Stimulated activated naive CD8-positive, alpha-beta T cell treated with anti-CD3 and anti-CD28 coated beads, Interleukin-15, Interleukin-2, amounts not matched to agents 100 U/mL and 50 U/mL, for 24 hours (primary cell): ENCODE measurements at places on chromosomes 2 and 18.

- DNase-seq = no peak
Measured at GRCh38 chr2:85831735-85832134, 57.1 kb downstream of the ST3GAL5 start.

DNA sequence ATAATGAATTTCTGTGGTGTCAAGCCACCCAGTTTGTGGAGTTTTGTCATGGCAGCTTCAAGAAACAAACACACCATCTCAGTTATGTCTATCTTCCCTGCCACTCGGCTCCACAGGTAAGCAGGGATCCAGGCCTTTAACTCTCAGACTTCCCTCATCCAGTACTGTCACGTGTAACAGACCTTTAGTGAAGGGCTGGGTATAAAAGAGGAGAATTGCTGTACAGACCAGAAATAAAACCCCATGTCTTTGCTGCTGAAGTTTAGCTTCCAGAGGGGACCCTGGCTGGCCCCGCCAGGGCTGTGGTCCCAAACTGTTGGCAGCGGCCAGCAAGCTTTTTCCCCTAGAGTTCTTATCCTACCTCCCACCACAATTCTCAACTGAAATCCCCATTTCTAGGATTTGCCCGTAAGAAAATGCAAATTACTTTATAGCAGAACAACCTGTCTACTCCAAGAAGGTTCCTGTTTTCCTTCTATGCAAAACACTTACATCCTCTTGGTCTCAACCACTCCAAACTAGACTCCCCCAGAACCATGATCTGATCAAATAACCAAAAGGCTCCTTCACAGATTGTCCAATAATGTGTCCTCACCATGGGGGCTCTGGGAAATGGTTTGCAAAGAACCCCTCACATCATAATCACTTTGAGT is 438.0 kb upstream of the ID2 start:
- DNase-seq = no peak

DNA sequence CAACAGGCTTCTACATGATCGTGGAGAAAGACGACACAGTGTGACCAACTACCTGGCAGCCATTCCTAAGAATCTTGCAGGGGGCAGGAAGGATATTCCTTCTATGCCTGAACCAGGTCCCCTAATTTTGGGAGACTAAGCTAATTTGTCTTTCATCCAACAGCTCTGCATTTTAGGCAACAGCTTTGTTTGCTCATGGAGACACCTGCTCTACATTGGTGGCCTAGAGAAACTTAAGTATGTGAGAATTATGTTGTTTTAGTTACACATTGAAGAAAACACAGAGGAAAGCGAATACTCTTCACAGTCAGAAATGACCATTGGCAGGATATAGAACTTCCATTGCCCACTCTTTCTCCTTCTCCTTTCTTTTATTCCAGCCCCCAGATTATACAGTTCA is 75.2 kb downstream of the ASXL3 start:
- DNase-seq = no peak

DNA sequence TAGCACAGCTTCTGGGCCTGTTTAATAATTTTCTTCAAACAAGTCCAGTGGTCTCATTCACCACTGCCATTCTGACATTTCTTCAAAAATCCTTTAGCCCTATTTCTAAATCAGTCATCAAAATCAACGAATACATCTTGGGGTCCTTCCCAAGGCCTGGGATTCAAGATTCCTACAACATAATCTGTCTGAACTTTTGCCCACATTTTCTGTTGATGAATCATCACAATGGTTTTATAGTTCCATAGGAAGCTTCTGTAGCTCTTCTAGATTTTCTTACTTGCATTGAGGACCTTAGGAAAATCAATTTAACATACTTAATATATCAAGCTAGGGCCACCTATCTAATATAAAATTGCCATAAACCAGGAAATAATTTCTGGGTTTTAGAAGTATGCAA is 811.8 kb upstream of the ACVR2A start:
- no peak for DNase-seq

GRCh38 chr2:170944545-170944944 is 15.5 kb downstream of the GORASP2 start:
- no peak for DNase-seq

DNA sequence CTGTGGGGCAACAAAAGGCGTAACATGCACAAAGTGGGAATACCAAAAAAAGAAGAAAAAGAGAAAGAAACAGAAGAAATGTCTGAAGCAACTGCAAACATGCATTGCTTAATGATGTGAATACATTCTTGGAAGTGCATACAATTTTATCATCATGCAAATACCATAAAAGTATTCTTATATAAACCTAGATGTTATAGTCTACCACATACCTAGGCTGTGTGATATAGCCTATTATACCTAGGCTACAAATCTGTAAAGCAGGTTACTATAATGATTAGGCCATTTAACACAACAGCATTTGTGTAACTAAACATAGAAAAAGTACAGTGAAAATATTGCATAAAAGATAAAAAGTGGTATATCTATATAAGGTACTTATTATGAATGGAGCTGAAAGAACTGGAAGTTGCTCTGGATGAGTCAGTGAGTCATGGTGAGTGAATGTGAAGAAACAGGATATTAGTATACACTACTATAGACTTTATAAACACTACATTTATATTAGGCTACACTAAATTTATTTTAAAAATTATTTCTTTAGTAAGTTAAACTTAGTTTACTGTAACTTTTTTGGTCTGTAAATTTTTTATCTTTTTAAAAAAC is 319.4 kb upstream of the KCNH7 start:
- DNase-seq = no peak

DNA sequence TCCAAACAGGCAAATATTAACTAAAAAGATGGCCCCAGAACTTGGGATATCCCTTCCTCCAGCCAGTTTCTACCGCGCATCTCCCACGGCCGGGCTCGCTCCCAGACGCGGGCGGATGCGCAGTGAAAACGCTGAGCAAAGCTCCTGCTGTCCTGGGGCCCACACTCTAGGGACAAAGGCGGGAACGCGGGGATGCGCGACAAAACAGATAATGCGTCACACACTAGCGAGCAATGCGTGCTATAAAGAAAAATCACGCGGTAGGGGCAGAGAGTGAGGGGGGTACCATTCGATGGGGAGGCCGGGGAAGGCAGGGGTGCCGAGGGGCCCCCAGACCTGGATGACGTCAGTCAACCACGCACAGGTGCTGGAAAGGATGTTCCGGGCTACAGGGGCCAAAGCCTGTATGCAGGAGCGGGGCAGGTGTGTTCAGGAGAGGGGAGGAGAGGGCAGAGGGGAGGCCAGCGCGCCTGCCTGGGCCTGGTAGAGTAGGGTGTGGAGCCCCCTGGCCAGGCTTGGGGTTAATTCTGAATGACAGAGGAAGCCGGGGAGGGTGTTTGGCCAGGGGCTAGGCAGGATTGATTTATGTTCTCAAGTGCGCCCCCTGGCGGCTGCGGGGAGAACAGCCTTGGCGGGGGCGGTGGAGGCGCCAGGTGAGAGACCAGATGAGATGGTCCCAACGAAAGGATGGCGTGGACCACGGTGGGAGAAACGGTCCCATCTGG is 14.9 kb upstream of the ITM2C start:
- DNase-seq = peak; percentile 80

GRCh38 chr2:181785691-181786344 is 105.5 kb upstream of the NEUROD1 start:
- no peak for DNase-seq

DNA sequence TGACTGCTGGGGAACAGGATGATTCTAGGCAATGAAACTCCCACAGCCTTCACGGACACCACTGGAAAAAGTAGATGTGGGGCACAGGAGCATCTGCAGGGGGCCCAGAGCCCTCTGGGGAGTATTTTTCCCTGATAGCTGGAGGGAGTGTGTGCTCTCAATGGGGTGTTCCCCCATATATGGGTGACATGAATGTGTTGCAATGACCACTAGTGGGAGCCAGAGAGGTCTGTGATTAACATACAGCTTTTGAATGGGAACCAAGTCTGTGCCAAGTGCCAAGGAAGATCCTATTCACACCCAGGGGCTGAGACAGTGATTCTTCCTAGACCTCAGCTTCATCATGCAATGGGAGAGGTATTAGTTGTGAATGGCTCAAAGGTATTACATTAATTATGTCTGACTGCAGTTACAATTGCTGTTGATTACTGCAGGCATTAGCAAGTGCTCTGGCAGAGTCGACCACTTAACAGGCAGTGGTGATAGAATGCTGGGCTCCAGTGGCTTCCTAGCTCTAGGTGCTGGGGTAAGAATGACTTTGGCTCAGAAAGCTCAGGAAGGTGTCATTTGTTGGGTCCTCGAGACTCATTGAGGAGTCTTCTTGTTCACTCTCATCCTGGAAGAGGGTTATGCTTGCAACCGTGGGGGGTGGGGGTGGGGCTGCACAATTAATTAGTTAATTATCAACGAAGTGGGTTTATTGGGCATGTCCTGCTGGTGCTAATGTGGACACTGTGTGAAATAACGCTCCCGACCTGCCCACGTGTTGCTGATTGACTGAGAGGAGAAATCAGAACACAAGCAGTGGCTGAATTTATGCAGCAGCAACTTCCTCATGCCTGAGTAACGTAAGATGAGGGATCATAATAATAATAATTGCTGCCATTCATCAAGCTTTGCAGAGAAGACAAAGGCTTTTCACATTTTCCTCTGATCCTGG is 194.1 kb downstream of the CLIP4 start:
- DNase-seq = peak; percentile 49

GRCh38 chr2:196823750-196824522 is 14.8 kb upstream of the C2orf66 start:
- no peak for DNase-seq

DNA sequence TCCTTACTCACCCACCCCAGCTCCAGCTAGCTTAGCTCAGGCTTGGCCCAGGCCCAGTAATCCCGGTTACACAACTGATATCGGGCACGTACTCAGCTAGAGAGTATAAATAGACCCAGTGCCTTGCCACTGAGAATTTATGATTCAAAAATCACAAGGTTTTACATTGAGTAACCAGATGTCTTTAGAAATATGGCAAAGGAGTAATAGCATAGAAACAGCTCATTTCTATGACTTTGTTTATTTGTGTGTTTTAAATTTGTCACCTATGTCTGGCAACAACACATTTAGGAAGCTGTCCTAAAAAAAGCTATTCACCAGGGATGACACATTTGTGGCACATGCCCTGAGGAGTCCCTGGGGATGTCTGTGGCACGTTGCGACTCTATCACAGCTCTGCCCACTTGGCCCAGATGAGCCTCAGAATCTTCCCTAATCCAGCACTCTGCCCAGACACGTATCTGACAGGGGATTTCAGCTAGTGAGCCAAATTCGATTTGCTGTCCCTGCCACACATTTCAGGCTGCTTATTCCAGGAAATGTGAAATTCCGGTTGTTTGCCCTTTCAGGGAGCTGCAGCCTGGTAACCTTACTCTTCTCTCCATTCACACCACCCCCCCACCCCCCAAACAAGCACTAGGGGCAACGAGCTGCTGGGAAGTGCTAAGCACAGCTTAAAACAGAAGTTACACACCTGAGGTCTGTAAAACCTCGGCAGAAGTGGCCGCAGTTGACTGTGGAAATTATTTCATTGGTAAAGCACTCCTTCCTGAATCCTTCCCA is 85.4 kb upstream of the ZCCHC2 start:
- no peak for DNase-seq

DNA sequence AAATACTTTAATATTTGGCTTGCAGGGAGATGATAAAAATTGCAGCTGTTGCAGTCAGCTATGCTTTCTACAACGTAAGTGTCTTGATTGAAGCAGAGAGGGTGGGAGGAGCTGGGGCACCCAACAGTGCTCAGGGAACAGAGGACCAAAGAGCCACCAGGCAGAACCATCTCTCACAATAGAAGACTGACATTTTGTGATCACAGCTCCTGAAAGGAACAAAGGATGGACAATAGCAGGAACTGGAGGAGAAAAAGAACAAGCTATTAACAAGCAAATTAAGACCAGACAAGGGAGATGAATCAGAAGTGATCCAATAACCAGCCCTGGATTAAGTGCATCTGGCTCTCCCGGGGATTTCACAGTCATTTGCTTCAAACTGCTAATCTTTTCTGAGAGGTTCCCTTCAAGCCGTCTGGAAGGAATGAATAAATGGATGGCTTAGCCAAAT is 65.7 kb upstream of the SMAD2 start:
- no peak for DNase-seq

- peak; percentile 99 for DNase-seq
Measured at GRCh38 chr2:69914950-69915945, at the start of gene MXD1. Gene MXD1, plus strand, starts transcription at chr2:69915109. Its CDS starts 222 bp downstream, at chr2:69915331.

DNA sequence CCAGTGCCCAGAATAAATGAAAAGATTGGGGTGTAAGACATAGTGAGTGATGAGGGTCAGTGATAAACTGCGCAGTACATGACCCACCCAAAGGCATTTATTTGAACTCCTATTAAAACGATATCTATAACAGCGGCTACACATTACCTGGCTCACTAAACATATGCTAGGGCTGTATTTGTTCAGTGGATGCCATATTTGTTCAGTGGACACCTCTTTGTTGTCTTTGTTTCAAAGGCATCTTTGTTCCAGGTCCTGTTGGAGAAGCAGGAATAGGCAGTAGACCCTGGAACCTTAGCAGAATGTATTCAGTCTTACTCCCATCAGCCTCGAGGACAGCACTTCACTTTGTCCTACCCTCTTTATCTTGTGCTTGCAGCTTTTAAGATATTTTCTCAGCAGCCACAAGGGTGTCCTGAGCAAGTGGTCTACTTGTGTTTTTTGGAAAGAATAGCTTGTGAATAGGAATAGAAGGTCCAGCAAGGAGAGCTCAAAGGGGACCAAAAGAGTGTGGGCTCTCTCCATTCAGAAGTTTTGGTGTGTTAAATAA is 650.8 kb upstream of the FANCL start:
- no peak for DNase-seq

DNA sequence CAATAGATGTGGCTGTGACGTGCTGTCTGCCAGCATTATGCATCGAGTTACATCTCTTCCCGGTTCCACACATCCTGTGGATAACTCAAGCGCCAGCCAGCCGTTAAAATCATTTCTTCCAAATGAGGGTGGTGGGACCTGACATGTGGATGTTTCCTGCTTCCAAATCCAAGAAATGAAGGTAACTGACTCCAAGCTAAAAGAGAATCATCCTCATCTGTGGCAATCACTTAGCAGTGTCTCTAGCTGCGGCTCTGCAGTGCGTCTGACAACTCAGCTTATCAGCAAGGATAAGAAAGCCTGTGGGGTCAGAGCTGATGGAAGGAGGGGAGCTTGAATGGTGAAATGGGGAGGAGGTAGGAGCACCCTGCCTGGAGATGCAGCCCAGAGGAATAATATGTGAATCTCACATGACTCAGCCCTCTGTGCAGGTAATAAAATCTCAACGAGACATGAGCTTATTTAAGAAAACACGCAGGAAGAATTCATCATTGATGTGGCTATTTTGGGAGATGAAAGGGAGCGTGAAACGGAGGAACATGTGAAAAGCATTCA is 382.2 kb upstream of the TRIB2 start:
- DNase-seq = no peak

DNA sequence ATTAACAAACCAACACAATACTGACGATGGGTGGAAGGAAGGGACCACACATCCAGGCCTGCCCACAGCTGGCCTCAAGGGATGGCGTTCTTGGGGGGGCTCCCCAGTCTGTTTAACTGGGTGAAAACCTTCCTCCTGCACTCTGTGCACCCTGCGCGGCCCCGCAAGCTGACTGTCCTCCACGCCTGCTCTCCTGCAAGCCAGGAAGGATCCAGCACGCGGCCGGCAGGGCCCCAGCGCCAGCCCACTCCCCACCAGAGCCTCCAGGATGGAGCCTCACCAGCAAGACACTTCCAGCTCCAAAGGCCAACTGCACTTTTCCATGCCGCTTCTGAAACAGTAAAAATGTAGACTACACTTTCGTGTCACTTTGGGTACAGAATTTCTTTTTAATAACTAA is 135.1 kb downstream of the ZNF516 start:
- DNase-seq = no peak
